Right lobe of liver (tissue), 6 donors: ENCODE measurements at places on chromosomes 6 and 20.

GRCh38 chr6:117317261-117317660, 51.9 kb downstream of the VGLL2 start:
- no peak for DNase-seq

DNA sequence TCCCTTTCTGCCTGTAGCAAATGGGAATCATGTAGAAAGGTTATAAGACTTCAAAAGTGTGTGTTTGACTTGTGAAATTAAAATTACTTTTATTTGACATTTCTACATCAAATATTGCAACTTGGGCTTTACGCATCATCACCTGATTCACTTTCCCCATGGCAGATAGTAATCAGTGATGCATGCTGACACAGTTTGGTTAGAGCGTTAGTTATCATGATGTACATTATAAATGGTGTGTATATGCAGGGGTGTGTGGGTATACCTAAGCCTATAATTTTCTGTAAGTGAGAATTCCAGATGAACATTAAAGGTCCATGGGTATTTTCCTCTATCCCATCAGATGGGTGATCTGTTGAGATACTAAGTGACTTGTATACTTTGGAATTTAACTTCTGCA, 141.5 kb downstream of the KLHL32 start:
- no peak for DNase-seq

- DNase-seq = no peak
Measured at GRCh38 chr6:169783971-169784820, 32.8 kb downstream of the ERMARD start.

- peak; percentile 52 for DNase-seq
Measured at GRCh38 chr20:10131732-10132345, 86.8 kb upstream of the SNAP25 start.

GRCh38 chr20:35673884-35674283, 9.2 kb upstream of the CPNE1 start:
- DNase-seq = no peak

- DNase-seq = no peak
Measured at GRCh38 chr6:87104667-87105066, 9.8 kb upstream of the CGA start.

GRCh38 chr20:57438552-57438951, 47.4 kb downstream of the RBM38 start:
- no peak for DNase-seq
